ENCODE measurements at places on chromosomes 5 and 9.

DNA sequence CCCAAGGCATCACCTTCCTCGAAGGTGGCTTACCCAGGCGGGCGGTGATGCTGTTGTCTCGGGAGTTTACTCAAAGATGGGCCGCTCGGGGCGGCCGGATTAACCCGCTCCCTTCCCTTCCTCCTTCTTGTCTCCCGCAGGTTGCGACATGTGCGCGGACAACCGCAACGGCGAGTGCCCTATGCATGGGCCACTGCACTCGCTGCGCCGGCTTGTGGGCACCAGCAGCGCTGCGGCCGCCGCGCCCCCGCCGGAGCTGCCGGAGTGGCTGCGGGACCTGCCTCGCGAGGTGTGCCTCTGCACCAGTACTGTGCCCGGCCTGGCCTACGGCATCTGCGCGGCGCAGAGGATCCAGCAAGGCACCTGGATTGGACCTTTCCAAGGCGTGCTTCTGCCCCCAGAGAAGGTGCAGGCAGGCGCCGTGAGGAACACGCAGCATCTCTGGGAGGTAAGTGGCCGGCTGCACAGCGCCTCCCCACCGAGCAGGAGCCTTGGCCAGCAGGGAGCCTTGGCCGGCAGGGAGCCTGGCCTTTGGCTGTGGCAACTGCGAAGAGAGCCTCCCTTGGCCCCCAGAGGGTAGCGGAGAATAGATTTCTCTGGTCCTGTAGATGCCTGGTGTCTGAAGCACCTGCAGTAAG lies 10.6 kb downstream of the PRDM6 start:
- no peak for DNase-seq

- DNase-seq, result no peak
Measured at GRCh38 chr5:56670916-56671315, 144.4 kb upstream of the MAP3K1 start.

- DNase-seq, result peak; percentile 10
Measured at GRCh38 chr9:4382722-4383317, 83.0 kb upstream of the GLIS3 start.

DNA sequence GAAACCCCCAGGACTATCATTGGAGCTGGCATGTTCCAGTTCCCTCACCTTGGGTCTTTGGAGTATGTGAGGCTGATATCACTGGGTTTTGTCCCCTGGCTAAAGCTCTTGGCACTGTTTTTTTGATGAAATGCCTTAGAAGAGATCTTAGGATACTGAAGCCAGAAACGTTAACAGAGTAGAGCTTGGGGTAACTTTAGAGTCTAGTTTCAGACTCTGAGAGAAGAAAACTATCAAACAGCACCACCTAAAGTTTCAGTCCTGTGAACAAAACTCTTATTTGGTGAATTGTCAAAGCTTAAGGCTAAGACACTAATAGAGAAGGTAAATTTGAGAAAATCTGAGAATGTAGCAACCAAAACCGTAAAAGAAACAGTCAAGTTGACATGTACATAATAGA lies 111.7 kb upstream of the PUM3 start:
- DNase-seq, result no peak

- no peak for DNase-seq
Measured at GRCh38 chr5:177473443-177474001, at the start of gene DBN1. Gene DBN1 (minus strand): TSS chr5:177473634. CDS start chr5:177473521, 113 bp downstream.

GRCh38 chr9:37761511-37761910 lies 7.9 kb downstream of the TRMT10B start:
- no peak for DNase-seq

- DNase-seq, result no peak
Measured at GRCh38 chr9:101636247-101636646, 41.5 kb upstream of the PPP3R2 start.

DNA sequence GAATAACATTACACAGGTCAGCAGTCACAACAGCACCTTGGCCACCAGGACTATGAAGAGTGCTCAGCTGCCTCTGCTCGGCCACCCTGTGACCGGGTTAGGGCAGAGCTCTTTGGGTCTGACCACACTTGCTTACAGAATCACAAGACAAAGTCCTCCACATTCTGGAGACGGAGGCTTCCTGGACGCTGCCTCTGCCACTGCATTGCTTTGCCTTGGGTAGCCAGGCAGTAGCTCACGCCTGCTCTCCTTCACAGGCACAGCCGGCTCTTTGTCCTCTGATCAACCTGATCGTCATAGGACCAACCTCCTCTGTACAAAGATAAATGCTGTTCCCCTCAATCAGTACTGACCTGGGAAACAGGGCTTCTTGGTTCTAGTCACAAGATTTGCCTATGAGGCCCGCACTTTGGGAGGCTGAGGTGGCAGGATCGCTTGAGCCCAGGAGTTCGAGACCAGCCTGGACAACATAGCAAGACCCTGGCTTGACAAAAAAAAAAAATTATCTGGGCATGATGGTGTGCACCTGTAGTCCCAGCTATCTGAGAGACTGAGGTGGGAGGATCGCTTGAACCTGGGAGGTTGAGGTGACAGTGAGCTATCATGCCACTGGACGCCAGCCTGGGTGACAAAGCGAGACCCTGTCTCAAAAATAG lies 128.4 kb upstream of the IER5L start:
- no peak for DNase-seq

DNA sequence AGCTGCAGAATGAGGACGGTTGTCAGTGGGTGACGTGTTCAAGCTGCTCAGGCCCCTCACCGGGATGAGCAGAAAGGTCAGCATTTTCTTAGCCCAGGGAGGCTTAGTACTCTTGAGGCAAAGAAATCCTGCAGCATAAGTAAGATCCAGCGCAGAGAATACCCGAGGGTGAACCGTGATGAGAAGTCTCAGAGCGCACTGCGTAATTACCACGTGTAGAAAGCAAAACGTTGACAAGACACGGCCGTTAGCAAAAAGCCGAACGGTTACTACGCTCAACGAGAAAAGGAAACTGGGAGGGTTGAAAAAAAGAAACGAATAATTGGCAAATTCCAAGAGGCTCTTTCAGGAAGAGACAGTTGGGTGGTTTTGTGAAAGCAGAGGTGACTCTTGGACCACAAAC lies 104.0 kb downstream of the COL23A1 start:
- DNase-seq, result no peak

GRCh38 chr5:154331232-154331631 lies 114.6 kb upstream of the SAP30L start:
- DNase-seq, result no peak

DNA sequence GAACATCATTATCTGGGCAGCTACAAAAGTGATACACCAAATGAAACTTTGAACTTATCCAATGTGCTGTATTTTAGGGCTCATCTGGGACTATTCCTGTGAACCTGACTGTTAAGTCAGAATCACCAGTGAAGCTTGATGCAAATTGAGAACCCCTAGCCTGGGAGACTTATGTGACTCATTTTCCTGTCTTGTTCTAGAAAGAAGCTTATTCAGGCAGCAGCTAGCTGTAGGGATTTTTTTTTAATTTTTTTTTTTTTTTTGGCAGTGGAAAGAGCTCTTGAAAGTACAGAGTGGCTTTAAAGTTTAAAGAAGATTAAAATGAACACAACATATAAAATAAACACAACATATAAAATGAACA lies 81.1 kb upstream of the TNFAIP8 start:
- no peak for DNase-seq

GRCh38 chr5:148390914-148391313 lies 7.2 kb downstream of the FBXO38 start:
- DNase-seq, result no peak

DNA sequence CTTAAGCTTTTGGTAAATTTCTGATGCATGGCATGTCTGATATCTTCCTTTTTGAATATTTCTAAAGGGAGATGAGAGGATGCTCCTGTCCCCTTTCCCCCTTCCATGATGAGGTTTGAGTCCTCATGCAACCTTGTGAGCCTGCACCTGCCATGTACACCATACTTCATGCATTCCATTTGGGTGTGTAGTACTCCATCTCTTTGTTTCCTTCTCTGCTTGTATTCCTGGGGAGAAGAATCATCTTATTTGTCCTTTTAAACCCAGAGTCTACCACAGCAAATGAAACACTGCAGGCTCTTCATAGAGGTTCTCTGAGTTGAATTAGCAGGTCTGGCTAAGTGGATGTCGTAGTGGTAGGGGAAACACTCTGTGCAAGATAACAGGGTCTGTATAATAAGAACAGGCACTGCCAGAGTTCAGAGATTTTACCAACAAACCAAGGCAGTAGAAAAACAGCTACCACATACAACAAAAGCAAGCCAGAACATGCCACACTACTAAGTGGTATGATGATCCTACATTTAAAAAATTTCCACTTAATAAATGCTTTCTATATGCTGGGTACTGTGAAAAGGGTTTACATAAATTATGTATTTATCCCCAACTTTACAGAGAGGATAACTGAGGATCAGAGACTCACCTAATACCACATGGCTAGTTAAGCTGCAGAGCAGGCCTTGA lies 439.8 kb upstream of the GRIA1 start:
- DNase-seq, result no peak

- peak; percentile 1 for DNase-seq
Measured at GRCh38 chr5:94793113-94793815, 174.8 kb downstream of the SLF1 start.

DNA sequence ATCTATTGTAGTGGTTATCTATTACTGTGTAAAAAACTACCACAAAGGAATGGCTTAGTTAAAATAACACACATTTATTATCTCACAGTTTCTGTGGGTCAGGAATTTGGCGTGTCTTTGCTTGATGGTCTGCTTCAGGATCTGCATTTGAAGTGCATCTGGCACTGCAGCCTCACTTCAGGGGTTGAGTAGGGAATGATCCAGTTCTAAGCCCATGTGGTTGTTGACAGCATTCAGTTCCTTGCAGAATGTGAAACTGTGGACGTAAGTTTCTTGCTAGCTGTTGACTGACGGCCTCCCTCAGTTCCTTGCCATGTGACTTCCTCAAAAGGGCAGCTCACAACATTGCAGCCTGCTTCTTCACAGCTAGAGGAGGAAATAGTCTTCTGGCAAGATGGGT lies 2.1 kb upstream of the OGN start:
- DNase-seq, result no peak

DNA sequence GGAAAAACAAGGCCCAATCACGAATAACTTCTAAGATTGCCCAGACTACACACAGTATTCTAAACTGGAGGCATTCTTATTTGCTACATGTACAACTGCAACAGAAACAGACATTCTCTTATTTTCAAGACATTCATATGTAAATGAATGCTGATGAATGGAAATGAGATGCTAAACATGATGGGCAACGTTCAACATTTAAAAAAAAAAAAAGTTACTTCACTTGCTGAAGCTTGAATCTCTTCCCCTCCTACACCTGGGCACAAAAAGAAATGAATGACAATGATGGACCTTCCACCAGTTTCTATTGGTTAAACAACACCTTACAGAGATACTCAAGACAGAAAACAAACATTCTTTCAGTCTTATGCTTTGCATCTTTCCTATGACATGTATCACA lies 160.5 kb downstream of the BNC2 start:
- DNase-seq, result no peak

- DNase-seq, result no peak
Measured at GRCh38 chr5:159104051-159104651, 4.4 kb upstream of the EBF1 start.

DNA sequence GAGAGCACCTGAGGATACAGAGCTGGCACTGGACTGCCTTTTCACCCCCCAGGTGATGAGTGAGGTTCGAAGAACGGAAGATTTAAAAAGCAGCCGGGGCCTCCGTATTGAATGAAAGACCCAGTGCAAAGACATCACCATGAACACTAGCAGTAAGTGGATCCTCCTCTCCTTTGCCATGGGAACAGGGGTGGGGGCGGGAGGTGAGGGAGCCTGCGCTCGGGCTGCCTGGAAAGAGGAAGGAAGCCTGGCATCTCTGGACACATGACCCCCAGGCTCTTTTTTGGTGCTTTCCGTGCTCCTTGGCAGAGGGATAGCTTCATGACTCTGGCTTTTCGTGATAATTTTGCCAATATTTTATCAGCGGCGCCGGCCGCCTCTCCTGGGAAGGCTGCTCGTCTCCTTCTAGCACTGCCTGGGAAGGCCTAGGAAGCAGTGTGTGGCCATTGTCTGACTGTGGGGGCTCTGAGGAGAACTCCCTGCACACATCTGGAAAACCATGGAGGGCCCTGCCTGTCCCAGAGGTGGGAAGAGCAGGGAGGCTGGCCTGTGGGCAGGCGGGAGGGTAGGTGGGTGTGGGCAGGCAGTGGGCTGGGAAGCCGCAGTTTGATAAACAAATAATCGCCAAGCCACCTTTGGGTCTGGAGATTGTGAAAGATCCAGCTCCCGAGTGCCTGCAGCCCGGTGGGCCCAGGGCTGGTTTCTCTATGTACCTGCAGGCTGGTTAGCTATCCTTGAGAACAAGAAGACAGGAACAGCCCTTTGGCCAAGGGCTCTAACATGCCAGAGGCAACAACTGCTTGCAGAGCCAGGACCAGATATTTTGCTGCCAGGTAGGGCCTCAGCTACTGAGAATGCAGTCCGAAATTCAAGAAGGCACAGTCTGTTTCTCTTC lies 911 bp downstream of the ABLIM3 start:
- DNase-seq, result no peak

- DNase-seq, result no peak
Measured at GRCh38 chr5:52789851-52790250, 2.1 kb downstream of the ITGA1 start.

- no peak for DNase-seq
Measured at GRCh38 chr9:136361754-136362449, 1.6 kb downstream of the DNLZ start.

DNA sequence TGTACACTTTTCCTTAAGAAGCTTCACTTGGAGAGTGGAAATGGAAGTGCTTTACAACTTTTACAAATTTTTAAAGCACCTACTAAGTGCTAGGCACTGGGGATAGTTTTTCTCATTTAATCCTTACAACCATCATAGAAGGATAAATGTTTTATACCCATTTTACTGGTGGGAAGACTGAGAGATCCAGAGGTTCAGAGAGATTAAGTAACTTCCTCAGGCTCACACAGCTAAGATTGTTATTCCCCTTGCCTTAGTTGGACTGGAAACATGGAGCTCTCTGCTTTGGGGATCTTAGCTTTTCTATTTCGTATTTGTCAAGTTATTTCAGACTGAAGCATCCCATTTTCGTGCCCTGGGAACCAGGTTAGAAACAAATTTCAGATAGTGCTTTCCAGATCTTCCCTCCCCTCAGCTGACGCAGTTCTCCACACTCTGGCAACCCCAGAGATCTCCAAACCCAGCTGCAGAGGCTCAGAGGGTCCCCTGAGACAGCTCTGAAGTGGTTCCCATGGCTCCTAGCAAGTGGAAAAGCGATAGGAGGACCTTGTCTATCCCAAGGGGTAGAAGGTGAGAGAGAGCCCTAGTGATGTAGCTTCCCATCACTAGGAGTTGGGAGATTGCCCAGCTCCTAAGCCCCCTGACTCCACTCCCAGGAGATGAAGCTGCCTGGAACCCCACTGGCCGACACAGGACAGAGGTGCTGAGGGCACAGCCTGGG lies 16.2 kb upstream of the GABBR2 start:
- DNase-seq, result no peak
